ENCODE measurements at places on chromosomes 16 and 17. TPM values are rescaled to one million over a fixed set of nuclear protein-coding genes. Genes with fewer than 3 reads are reported as not detected.

DNA sequence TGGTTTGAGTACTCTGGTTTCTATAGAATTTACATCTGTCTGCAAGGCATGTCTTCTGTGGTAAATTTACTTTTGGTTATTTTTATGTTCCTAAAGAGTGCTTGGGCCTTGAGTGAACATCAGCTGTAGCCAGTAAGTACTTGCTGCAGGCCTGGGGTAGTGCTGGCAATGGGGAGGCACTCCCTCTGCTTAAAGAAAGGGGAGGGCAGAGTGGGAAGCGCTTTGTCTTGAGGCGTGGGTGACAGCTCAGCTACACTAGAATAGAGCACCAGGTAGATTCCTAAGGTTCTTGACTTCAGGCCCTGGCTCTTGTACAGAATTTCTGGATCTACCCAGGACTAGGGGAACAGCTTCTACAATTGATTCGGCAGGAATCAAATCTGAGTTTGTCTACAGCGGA lies 50.6 kb downstream of the MPHOSPH6 start:
- no peak for DNase-seq

GRCh38 chr16:78490847-78491246 lies 391.4 kb downstream of the WWOX start:
- DNase-seq = no peak

- DNase-seq = no peak
Measured at GRCh38 chr16:2713523-2713922, 6.5 kb downstream of the PRSS27 start.

The RAP1GAP2 gene
- total RNA-seq = 23.4 TPM

DNA sequence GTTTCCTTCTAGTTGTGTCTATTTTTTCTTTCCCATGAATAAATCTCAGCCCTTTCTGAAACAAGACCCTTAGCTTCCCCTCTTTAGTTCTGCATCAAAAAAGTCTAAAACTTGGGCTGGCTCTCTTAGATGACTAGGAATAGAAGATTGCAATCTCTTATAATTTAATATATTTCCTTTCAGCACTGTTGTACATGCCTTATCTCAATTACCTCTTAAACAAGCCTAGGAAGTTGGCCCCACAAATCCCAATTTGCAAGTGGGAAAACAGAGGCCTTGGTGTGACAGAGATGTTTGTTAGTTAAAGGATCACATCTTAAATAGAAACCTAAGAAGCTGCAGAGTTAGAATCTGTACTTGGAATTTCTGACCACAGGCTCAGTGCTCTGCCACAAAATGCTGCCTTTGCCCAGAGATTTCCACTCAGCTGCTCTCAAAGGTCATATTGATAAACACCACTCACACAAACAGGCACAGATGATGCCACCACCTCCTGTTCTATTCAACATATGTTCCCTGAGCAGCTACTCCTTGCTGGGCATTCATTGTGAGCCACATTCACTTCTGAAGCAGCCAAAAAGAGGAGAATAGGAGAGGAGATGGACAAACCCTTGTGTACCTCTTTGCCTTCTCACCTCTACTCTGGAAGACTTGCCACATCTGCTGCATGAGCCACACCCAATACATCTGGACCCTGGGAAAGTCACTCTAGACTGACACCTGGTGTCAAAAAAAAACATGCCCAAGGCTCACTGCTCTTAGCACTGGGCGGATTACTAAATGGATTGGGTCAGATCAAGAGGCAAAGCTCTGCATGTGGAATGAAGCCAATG lies 5.5 kb downstream of the CCDC182 start:
- no peak for DNase-seq
